ENCODE measurements at places on chromosomes 1 and 21.

GRCh38 chr1:87941337-87941946 is 612.8 kb downstream of the LMO4 start:
- no peak for DNase-seq

- no peak for DNase-seq
Observed at GRCh38 chr1:25109531-25109951, 122.8 kb downstream of the SYF2 start.

DNA sequence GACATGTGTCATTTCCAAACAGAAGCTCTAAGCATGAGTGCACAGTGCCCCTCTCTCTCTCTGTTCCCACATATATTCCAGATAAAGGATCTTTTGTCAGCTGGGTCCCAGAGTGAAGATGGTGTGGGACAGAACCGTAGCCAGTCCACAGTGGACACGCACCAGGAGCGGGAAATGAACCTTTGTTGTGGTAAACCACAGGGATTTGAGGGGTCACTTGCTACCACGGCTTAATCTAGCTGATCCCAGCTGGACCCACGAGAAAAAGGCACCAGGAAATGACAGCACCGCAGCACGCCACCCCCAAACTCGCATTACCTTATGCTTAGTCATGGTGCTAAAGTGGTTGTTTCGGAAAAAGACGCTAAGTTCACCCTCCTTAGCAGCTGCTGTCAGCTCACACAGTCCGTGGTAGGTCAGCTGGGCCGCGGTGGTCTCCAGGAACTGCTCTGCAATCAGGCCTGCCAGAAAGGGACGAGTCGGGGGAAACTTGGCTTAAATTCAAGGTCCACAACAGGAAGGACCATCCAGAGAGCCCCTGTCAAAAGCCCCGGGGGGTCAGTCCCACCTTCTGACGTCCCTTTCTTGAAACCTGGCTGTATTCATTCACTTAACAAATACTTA is 7.5 kb downstream of the MINDY1 start:
- DNase-seq, result no peak

DNA sequence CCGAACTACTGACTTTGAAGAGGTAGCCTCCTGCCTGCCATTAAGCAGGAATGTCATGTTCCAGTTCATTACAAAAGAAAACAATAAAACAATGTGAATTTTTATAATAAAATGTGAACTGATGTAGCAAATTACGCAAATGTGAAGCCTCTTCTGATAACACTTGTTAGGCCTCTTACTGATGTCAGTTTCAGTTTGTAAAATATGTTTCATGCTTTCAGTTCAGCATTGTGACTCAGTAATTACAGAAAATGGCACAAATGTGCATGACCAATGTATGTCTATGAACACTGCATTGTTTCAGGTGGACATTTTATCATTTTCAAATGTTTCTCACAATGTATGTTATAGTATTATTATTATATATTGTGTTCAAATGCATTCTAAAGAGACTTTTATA is 159.8 kb upstream of the SGIP1 start:
- DNase-seq, result no peak

DNA sequence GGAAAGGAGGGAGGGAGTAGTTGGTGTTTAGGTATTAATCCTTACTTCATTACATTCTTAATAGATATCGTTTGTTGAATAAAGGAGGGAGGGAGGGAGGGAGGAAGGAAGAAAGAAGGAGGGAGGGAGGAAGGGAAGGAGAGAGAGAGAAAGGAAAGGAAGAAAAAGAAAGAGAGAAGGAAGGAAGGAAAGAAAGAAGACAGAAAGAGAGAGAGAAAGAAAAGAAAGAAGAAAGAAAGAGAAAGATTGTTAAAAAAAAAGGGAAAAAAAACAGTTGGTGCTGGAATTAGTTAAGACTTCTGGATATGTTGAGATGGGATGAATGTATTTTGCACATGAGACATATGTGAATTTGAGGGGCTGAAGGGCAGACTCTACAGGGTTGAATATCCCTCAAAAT is 44.1 kb upstream of the ZSWIM5 start:
- DNase-seq, result no peak

DNA sequence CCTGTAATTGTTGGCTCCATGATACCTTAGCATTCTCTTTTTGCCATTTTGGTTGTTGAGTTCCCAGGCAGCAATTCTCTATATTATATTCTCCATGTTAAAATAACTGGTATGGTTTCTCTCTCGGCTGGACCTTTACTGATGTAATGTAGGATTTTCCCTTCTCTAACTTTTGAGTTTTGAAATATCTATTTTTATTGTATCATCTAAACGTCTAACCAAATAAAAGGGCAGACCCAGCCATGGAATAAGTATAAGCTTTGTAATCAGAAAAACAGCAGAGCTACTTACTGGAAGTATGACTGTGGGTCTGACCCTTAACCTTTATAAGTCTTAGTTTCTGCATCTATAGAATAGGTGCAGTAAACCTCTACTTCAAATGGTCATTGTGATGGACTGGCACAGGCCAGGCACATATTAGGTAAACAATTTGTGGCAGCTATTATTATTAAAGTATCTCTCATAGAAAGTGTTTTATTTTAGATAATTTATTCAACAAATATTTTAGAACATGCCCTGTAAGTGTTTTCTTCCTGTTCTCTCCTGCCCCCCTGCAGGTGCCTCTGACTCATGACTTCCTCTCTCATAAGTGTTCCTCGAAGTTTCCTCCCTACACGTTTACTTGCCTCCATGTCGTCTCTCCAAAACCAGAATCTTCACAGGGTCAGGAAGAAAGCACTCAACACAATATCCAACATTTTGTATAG is 224.9 kb upstream of the FGGY start:
- DNase-seq, result no peak

- DNase-seq, result peak; percentile 83
Observed at GRCh38 chr1:91582431-91582921, 81.8 kb downstream of the CDC7 start.

DNA sequence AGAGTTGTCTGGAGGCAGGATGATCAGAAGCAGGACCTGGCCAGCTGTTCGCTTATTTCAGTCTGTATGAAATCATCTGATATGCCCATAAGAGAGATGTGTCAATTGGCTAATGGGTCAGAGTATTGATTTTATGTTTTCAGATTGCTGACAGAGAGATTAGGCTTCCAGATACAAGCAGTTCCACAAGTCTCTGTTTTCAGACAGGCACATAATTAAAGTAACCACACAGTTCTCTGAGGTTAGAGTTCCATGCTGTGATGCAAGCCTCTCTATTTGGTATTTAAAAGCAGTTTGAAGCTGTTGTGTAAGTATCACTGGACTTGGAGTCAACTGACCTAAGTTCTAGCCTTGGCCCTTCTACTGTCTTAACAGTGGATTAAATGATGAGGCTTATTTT is 50.1 kb downstream of the ATF6 start:
- DNase-seq, result peak; percentile 54

DNA sequence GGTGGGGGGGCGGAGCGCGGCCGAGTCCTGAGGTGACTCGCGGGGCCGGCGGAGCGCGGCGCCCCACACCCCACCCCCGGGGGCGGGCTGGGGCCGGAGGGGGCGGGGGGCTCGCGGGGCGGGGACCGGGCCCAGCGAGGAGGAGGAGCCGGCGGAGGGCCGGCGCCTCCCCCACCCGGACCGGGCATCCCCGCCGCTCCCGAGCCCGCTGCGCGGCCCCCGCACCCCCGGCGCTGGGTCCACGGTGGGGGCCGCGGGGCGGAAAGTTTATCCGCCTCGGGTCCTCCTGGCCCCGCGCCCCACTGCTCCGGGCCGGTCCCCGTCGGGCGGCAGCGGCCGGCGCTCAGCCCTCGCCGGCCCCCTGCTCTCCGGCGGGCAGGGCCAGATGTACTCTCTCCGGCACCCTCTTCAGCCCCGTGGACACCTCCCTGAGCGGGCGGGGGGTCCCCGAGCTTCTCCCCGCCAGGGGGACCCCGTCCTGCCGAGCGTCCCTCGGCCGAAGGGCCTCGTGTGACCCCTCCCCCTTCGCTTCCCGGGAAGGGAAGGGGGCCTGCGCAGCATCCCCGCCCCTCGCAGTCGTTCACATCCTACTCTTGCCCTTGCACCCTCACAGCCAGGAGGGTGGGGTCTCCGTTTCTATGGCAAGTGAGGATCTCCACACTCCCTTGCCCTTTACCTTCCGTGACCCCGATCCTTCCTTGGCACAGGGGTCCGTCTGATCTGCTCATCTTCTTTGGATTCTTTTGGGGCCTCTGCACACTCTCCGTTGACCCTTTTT is 663 bp downstream of the CAMTA1 start:
- DNase-seq, result peak; percentile 92

GRCh38 chr1:11869104-11869503 is 10.4 kb upstream of the NPPB start:
- DNase-seq, result no peak

- DNase-seq, result no peak
Observed at GRCh38 chr1:198363625-198364151, 176.8 kb downstream of the ATP6V1G3 start.

- no peak for DNase-seq
Observed at GRCh38 chr1:154578058-154578418, 10.5 kb downstream of the CHRNB2 start.

DNA sequence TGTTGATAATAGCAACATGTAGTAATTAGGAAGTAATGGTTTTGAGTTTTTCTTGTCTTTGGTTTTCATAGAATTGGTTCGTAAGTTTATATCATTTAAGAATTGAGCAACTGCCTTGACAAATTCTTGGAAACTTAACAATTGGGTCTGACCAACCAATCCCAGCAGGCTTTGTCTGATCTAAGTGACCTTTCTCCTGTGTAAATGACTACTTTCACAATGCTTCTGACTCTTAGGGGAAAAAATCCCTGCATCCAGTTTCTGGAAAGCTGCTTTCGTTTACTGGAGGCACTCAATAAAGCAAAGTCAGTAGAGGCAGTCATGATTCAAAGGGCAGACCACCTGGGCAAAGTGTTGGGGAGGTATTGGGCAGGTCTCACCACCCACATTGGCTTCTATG is 303.6 kb upstream of the FAM78B start:
- no peak for DNase-seq

DNA sequence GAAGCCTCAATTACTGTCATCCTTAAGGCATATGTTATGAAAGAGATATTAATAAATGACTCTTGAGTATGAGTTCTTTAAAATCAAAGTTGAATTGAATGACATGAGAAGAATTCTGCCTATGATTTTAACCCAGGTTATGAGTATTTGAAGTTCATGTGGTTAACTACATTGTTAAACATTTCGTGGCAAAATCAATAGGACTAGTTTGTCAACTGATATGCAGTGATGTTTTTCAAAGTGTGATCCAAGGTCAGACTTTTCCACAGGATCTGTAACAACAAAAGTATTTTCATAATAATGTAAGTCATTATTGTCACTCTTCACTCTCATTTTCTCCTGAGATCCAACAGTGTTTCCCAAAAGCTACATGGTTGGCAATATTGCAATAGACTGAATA is 189.5 kb downstream of the DENND1B start:
- DNase-seq, result no peak

All from GM03348 (cell line).